ENCODE measurements at places on chromosomes 11 and 22. TPM values are rescaled to one million over a fixed set of nuclear protein-coding genes. Genes with fewer than 3 reads are reported as not detected.

- H3K4me1 ChIP-seq = peaks cover 19% of the 10 kb centered on the region
- H3K27me3 ChIP-seq = no peaks in the 10 kb centered on the region
- H3K27ac ChIP-seq = peak overlapping the region; percentile 68
- DNase-seq = peak; percentile 56
These were observed 26.6 kb upstream of the IL10RA start for GRCh38 chr11:117959438-117960149.

GRCh38 chr11:107741044-107741823 lies 29.4 kb upstream of the SLN start:
- H3K4me3 ChIP-seq = no peak overlapping the region
- DNase-seq = peak; percentile 90
- no peaks in the 10 kb centered on the region for H3K4me1 ChIP-seq
- H3K36me3 ChIP-seq = no peaks in the 10 kb centered on the region

DNA sequence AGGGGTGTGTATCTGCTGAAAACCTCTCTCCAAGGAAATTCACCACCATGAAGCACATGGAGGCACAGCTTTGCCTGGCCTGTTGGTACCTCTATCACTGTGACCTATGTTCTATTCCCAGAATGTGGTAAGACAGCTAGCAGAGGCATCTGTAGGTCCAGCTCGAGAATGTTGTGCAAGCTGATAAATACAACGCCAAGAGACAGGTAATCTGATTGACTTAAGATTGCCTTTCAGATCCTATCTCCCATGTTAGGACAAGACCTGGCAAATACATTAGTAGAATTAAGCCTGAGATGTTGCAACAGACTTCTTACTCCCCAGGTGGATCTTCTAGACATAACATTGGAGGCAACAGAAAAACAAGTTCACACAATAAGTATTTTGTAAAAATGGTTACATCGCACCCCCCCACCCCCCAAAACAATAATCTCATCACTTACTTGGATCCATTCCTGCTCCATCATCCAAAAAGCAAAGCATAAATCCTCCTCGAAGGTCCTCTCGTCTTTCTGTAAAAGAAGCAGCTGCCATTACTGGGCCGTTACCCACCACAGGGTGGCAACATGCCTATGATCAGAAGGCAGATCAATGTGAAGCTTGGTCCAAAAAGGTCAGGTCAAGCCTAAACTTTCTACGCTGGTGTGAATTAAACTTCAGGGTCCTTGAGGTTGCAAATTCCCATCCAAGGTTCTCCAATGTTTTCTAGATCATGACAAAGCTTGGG lies 18.5 kb downstream of the MORC2 start:
- no peaks in the 10 kb centered on the region for H3K27me3 ChIP-seq
- no peak overlapping the region for H3K27ac ChIP-seq
- H3K36me3 ChIP-seq = peaks cover 57% of the 10 kb centered on the region
- H3K4me1 ChIP-seq = no peaks in the 10 kb centered on the region
- H3K4me3 ChIP-seq = no peak overlapping the region

DNA sequence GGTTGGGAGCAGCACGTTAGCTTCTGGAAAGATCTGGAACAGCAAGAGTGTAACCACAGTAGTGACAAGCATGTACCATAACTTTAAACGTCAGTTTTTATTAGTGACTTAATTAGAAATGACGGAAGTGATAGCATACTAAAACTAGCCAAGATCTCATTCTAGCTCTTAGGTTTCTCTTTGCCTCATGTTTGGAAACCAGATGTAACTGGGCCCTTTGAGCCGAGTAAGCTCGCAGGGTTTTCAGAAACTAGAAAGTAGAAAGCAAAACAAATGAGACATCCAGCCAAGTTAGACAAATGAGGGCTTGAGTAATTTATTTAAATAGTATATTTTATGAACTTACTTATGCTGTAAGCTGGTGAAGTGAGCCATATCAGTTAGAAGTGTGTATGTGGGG lies 40.2 kb upstream of the SLC5A12 start:
- no peak overlapping the region for H3K27ac ChIP-seq
- peaks cover 10% of the 10 kb centered on the region for H3K4me1 ChIP-seq
- H3K27me3 ChIP-seq = no peaks in the 10 kb centered on the region
- no peak for DNase-seq
- H3K36me3 ChIP-seq = no peaks in the 10 kb centered on the region

DNA sequence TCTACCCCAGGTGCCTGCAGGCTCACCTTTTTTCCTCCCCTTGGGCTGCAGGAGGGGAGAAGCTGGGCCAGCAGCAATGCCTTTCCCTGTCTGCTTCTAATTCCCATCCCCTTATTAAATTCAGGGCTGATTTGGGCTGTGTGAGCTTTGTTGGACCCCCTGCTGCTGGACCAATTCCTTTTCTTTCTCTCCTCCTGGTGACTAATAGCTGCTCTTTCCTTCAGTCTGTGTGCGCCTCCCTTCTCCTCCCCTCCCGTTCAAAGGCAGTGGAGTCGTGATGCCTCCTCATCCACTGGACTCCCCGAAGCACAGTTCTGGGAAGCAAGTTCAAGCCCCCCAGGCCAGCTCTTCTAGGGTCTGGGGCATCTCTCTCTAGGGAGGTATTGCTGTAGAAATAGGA lies 567.9 kb upstream of the CADM1 start:
- H3K27me3 ChIP-seq = no peaks in the 10 kb centered on the region
- H3K4me1 ChIP-seq = no peaks in the 10 kb centered on the region
- H3K36me3 ChIP-seq = no peaks in the 10 kb centered on the region

GRCh38 chr11:59842316-59842715 lies 3.0 kb downstream of the CBLIF start:
- H3K4me3 ChIP-seq = no peak overlapping the region
- no peak for DNase-seq
- no peaks in the 10 kb centered on the region for H3K36me3 ChIP-seq

DNA sequence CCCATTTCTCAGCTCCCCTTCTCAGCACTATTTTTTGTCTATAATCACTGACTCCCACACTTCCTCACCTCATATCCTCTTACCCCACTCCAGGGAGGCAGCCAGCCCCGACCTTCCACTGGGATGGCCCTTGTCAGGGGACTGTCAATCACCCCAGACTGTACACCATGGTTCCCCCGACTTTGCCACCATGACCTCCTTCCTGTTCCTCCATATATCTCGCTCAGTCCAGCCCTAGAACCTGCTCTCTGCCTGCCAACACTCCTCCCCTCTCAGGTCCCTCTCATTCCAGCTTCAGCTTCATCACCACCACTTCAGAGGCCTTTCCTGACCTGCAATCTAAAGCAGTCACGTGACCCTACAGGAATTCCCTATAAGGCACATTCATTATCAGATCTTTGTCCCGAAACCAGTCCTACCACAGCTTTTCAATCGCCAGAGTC lies 16.5 kb downstream of the PRPF19 start:
- H3K36me3 ChIP-seq = peaks cover 24% of the 10 kb centered on the region
- H3K4me1 ChIP-seq = no peaks in the 10 kb centered on the region
- no peaks in the 10 kb centered on the region for H3K27me3 ChIP-seq
- no peak overlapping the region for H3K4me3 ChIP-seq

GRCh38 chr22:43796567-43796966 lies 15.5 kb downstream of the EFCAB6 start:
- H3K4me1 ChIP-seq = peaks cover 8% of the 10 kb centered on the region
- H3K27ac ChIP-seq = no peak overlapping the region
- H3K4me3 ChIP-seq = no peak overlapping the region
- no peak for DNase-seq
- H3K36me3 ChIP-seq = no peaks in the 10 kb centered on the region

DNA sequence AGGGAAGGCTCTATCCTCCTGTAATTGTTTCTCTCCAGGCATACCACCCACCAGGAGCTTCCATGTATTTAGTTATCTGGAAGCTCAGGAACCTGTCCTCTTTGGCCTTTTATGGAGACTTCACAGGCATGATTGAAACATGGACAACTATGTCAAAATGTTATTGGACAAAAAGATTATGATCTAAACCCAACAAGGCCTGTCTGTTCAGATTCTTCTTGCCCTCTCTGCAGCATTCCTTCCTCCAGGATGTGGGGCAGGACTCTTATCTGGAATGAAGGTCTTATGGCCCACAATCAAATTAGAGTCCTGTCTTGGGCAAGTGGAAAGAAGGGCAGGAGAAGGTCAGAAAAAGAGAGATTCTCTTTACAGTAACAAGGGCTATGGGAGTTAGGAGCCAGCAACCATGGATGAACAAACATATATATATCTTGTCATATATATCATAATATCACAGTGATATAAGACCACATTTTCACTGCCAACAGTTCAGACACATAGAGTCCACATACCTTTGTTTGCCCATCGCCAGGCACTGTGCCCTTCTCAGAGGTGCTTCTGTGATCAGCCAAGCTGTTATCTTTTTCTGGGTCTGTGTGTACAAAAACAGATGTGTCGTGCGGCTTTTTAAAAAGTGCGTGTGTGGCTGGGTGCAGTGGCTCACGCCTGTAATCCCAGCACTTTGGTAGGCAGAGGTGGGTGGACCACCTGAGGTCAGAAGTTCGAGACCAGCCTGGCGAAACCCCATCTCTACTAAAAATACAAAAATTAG lies 42.5 kb upstream of the SUSD2 start:
- H3K27ac ChIP-seq = no peak overlapping the region
- no peaks in the 10 kb centered on the region for H3K36me3 ChIP-seq
- peaks cover 19% of the 10 kb centered on the region for H3K4me1 ChIP-seq
- H3K27me3 ChIP-seq = no peaks in the 10 kb centered on the region
- no peak overlapping the region for H3K4me3 ChIP-seq
- DNase-seq = no peak

GRCh38 chr11:14819596-14819995 lies 72.4 kb downstream of the CYP2R1 start:
- H3K4me3 ChIP-seq = no peak overlapping the region
- no peaks in the 10 kb centered on the region for H3K36me3 ChIP-seq
- DNase-seq = no peak
- no peak overlapping the region for H3K27ac ChIP-seq
- H3K27me3 ChIP-seq = no peaks in the 10 kb centered on the region

DNA sequence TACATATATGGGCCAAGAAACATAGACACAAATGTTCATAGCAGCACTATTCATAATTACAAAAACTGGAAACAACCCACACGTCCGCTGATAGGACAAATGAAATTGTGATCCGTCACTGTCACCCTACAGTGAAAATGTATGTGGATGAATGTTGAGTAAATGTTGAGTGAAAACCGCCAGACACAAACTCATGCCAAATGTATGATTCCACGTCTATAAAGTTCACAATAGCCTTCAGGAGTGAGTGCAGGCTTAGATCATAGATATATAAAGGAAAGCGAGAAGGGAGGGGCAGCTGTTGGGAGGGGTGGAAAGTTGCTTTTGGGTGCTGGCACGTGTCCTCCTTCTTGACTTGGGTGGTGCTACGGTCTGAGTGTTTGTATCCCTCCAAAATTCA lies 33.6 kb downstream of the DBX1 start:
- H3K4me3 ChIP-seq = no peak overlapping the region
- H3K27me3 ChIP-seq = no peaks in the 10 kb centered on the region
- no peak for DNase-seq
- no peaks in the 10 kb centered on the region for H3K4me1 ChIP-seq
- H3K27ac ChIP-seq = no peak overlapping the region
- H3K36me3 ChIP-seq = no peaks in the 10 kb centered on the region

GRCh38 chr11:84720706-84721402 lies 906.3 kb downstream of the DLG2 start:
- H3K4me1 ChIP-seq = no peaks in the 10 kb centered on the region
- no peak overlapping the region for H3K27ac ChIP-seq
- H3K27me3 ChIP-seq = no peaks in the 10 kb centered on the region

GRCh38 chr22:19228179-19228578 lies 49.6 kb upstream of the SLC25A1 start:
- no peak overlapping the region for H3K4me3 ChIP-seq
- no peak for DNase-seq
- no peaks in the 10 kb centered on the region for H3K4me1 ChIP-seq
- H3K36me3 ChIP-seq = no peaks in the 10 kb centered on the region
- H3K27ac ChIP-seq = no peak overlapping the region

- no peak overlapping the region for H3K27ac ChIP-seq
- no peak for DNase-seq
- H3K27me3 ChIP-seq = 0 out of 2 replicates have a peak, but pooled peaks cover 2% of the 10 kb centered on the region
- H3K36me3 ChIP-seq = no peaks in the 10 kb centered on the region
- H3K4me1 ChIP-seq = no peaks in the 10 kb centered on the region
These were observed 19.4 kb downstream of the TEAD1 start for GRCh38 chr11:12693479-12694182.

DNA sequence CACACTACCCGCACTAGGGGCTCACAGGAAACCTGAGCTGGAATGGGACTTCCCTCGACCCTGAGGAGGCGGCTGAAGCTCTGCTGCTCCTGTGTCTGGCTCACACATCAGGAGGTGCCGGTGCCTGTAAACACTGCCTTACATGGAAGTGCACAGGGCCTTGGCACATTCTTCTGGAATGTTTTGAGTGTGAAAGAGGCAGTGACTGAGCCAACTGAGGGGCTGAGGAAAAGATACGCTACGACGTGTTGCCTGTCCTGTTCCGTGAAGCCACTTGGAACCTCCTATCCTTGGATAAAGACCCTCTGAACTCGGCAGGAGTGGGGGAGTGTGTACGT lies 10.5 kb downstream of the TXN2 start:
- H3K27me3 ChIP-seq = no peaks in the 10 kb centered on the region
- H3K4me1 ChIP-seq = no peaks in the 10 kb centered on the region
- no peaks in the 10 kb centered on the region for H3K36me3 ChIP-seq
- no peak for DNase-seq
- H3K4me3 ChIP-seq = no peak overlapping the region
- H3K27ac ChIP-seq = no peak overlapping the region

DNA sequence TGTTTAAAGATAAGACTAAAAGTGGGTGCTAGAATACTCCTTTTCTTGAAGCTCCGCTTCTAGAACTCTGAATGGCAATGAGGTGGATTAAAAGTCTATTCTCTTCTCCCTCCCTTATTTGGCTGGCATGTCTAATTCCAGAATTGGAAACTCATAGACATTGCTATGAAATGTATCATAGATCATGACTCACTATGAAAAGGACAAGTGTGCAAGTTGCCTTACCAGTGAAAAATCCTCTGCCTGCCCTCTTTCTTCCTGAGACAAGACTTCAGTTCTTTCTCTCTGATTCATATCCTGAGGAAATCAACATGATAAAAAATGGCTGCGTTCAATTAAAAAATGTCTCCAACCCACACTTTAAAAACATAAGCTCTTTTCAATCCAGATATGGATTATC lies 73.2 kb upstream of the BLID start:
- no peak overlapping the region for H3K4me3 ChIP-seq
- no peaks in the 10 kb centered on the region for H3K4me1 ChIP-seq
- no peaks in the 10 kb centered on the region for H3K27me3 ChIP-seq
- no peaks in the 10 kb centered on the region for H3K36me3 ChIP-seq
- no peak overlapping the region for H3K27ac ChIP-seq
- DNase-seq = no peak

- no peaks in the 10 kb centered on the region for H3K27me3 ChIP-seq
- H3K36me3 ChIP-seq = no peaks in the 10 kb centered on the region
- no peak overlapping the region for H3K27ac ChIP-seq
- H3K4me3 ChIP-seq = no peak overlapping the region
- H3K4me1 ChIP-seq = no peaks in the 10 kb centered on the region
These were observed 60.8 kb upstream of the CCDC179 start for GRCh38 chr11:22920939-22921565.

The OR5AS1 gene
- total RNA-seq = not detected

The SEC14L2 gene
- total RNA-seq = 11.6 TPM

The NFAM1 gene
- not detected for total RNA-seq

The SYT7 gene
- total RNA-seq = not detected

The ANO3 gene
- not detected for total RNA-seq

The PATE2 gene
- not detected for total RNA-seq

The MRGPRX4 gene
- total RNA-seq = not detected

The SPI1 gene
- 114 TPM for total RNA-seq

The APOL4 gene
- not detected for total RNA-seq

The OR51B2 gene
- total RNA-seq = not detected

The TAF1D gene
- 429 TPM for total RNA-seq

The CFAP68 gene
- 40.7 TPM for total RNA-seq

The APOA5 gene
- total RNA-seq = not detected

The GSC2 gene
- total RNA-seq = not detected

The BIK gene
- 0.71 TPM for total RNA-seq
